NB4 (cell line): ENCODE measurements at places on chromosomes 13 and 19.

- DNase-seq: no peak
Observed at GRCh38 chr19:51119101-51119500, 5.6 kb upstream of the SIGLEC9 start.

DNA sequence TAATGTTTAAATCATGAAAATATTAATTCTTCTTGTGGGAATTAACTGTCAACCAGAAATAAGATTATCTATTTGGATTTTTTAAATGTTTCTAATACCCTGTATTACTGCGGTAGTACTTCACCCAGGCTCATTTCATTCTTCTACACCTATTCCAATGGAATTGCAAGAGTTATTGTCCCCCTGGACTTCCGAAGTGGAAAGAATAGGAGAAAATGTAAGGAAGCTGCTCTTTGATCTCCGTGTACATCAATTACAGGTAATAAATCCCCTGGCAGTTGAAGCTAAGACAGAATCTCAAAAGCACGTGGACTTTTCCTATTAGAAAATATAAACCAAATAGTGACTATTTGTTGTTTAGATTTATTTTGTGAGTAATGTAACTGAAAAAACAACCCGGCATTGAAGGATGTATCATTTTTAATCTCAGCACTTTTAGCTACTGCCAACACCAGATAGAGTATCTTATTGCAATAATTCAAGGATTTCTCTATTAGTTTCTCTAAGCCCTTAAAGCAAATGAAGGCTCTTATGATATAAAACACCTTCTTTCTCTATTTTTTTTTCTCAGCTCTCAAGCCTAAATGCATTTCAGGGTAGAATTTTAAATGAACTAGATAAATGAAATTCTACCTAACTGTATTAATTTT lies 77.3 kb downstream of the MZT1 start:
- no peak for DNase-seq

- DNase-seq: no peak
Observed at GRCh38 chr19:45163156-45163555, 2.4 kb upstream of the NKPD1 start.

- no peak for DNase-seq
Observed at GRCh38 chr19:43329989-43330388, 23.5 kb upstream of the CD177 start.

- no peak for DNase-seq
Observed at GRCh38 chr19:18104793-18105131, 7.2 kb downstream of the MAST3 start.

DNA sequence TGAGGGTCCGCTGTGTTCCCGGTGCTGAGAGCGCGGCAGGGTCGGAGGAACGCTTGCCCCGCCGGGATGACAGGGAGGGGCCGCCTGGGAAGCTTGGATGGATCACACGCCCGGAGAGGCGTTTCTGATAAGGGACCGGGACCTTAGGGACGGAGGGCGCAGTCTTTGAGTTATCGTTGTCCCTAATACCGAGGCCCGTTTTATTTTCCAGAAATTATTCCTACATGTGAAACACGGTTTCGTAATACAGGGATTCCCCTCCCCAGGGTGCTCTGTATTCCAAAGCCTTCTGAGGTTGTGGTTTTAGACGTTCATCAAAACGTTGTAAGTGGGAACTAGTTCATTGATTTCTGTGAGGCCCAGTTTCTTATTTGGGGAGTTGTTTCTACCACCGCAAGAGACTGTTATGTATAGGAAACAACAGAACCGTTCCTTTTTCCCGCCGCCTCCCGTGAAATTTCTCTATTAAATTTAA lies 752 bp downstream of the PDCD5 start:
- peak; percentile 30 for DNase-seq

DNA sequence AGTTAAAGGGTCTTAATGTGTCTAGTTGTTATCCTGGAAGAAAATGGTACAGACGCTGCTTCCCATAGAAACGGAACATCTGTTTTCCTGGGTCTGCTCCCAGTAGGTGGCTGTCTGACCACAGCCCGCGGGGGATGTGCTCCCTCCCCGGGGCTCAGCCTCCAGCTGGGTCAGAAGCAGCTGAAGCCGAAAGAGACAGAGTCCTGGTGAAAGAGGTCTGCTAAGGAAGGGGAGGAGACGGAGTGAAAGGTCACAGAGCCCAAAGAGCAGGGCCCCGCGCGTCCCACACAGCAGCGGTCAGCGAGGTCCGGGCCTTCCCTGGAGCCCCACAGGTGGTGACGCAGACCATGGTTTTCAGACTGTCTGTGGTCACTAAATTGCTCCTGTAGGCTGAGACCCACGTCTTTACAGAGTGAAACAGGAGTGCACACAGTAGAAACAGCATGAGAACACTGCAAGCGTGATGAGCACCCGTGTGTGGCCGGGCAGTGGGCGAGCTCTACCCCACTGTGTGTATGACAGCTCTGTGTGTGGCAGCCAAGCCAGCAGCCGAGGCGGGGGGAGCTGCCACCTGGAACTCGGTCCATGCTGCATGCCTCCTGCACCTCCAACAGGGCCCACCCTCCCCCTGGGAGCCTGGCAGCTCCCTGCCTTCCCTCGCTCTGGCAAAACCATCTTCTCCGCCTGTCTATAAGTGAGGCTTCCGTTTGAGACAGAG lies 52.0 kb upstream of the C13orf46 start:
- peak; percentile 66 for DNase-seq
